ENCODE measurements at places on chromosomes 4 and X. TPM values are rescaled to one million over a fixed set of nuclear protein-coding genes. Genes with fewer than 3 reads are reported as not detected.

DNA sequence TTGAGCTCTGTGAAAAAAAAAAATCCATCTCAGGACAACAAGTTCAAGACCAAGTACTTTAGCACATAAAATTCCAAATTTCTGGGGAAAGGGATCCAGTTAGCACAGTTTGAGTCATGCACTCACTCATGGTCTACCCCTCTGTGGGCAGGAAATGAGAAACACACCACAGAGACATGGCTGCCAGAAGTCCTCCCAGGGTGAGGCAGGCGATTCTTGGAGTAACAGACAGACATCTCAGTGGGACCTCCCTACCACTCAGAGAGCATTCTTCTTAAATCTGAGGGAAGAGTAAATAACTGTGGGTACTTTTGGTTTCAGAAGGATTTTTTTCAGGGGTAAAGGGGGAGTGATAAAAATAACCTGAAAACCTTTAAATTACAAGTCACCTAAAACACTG lies 14.1 kb downstream of the CXCL1 start:
- DNase-seq: no peak

DNA sequence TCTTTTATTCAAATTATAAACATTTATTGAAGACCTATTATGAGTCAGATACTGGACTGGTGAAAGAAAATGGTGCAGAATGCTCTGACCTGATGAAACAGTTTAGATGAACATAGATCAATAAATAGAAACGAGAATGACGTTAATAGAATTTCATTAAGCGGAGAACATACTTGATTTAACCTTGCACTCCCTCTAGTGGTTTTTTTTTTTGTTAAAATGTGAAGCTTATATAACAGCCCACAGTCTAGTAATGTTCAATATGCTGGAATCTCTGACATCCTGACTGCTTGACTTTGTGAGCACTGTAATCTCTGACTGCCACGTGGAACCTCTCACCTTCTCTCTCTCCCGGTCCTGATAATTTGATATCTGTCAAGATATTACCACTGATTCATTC lies 32.3 kb downstream of the HDAC8 start:
- no peak for DNase-seq

- DNase-seq: no peak
Measured at GRCh38 chr4:15755321-15756155, 22.6 kb upstream of the CD38 start.

DNA sequence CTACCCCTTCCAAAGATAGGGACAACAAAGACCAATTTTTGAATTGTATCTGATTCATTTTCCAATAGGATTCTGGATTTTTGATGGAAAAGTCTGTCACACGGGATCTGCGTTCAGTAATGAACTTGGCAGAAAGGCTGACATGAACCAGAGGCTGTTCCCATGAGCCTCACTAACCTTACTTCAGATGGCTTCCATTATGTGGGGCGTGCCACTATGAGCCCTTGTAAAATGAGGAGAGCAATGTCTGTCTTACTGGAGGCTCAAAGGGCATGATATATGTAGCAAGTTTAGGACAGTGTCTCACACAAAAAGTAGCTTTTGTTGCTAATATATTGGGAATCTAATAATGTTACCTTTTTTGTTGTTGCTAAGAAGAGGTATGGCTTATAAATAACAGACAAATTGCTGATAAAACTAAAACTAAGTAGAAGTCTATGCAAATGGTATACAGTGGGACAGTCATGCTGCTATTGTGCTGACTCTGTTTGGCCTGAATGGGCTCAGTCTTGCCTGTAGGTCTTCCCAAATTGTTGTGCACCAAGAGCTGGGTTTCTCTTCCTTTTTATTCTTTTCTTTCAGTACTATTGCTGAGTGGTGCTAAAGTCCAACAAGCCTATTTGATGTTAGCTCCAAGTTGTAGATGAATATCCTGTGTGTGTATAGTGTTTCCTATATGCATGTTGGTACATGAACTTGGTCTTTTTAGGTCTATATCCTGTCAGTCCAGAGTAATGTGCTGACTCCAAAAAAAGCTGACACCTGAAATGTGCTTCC lies 132.1 kb downstream of the SPRY1 start:
- no peak for DNase-seq

Gene DUSP9
- 3.2 TPM for total RNA-seq

DNA sequence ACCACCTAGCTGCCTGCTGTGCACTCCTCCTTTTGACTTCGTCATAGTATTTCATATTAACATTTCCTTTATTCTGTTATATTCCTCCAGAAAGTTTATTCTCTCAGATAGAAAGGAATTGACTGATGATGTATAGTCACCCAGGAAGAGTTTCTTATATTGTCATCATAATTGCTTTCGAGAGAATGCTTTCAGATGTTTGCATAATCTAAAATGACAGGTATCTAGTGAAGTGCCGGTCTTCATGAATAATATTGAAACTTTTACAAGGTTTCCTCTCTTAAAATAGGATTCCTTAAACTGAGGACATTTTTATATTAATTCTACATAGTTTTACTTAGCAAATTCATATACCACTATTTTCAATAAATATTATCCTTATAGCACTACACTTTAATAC lies 10.1 kb downstream of the SEC24D start:
- no peak for DNase-seq

Gene MCUB
- total RNA-seq: 13.2 TPM

GRCh38 chr4:40546969-40547788 lies 82.5 kb downstream of the RBM47 start:
- DNase-seq: no peak

Gene SOD3
- 0.75 TPM for total RNA-seq

Gene FRMD7
- total RNA-seq: not detected

GRCh38 chrX:31508338-31508737 lies 436.5 kb upstream of the FTHL17 start:
- DNase-seq: no peak

Gene KIF4A
- total RNA-seq: 3.4 TPM

DNA sequence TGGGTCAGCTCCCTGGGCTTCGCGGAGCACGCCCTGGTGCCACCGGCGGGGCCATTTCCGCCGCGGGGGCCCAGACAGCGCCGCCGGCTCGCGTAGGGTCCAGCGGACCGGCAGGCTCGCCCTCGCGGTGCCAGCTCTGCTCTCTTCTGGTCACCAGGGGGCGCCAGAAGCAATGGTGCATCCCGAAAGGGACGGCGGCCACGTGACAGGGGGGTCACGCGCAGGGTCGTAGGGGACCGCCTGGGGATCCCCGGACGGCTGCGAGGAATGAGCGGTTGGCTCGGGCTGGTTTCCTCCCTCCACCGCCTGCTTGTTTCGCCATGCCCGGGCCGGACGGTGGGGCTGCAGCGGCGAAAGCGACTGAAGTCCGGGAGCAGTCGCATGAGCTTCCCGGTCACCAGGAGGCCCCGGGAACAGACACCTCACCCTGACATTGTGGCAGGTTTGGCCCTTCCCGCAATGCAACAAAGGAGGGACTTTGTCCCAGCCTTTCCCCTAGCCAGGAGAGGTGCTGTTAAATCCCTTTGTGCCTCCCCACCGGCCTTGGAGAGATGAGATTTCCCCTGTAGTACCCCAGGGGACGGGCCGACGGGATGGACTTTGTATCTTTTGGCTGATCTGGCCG lies 15.8 kb downstream of the ZCCHC12 start:
- no peak for DNase-seq

DNA sequence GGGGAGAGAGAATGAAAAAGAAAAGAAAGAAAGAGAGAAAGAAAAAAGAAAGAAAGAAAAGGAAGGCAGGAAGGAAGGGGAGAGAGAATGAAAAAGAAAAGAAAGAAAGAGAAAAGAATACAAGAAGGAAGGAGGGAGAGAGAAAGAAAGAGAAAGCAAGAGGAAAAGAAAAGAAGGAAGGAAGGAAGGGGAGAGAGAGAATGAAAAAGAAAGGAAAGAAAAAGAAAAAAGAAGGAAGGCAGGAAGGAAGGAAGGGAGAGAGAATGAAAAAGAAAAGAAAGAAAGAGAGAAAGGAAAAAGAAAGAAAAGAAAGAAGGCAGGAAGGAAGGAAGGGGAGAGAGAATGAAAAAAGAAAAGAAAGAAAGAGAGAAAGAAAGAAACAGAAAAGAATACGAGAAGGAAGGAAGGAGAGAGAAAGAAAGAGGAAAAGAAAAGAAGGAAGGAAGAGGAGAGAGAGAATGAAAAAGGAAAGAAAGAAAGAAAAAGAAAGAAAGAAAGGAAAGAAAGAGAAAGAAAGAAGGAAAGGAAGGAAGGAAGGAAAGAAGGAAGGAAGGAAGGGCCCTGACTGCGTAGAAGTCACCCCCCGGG lies 15.1 kb upstream of the P2RY8 start:
- no peak for DNase-seq

GRCh38 chr4:140952717-140953116 lies 180.6 kb downstream of the RNF150 start:
- no peak for DNase-seq

GRCh38 chr4:76614589-76614988 lies 179.6 kb downstream of the SHROOM3 start:
- no peak for DNase-seq

GRCh38 chr4:168562041-168562571 lies 65.3 kb downstream of the PALLD start:
- no peak for DNase-seq

GRCh38 chr4:2592572-2592971 lies 56.1 kb downstream of the FAM193A start:
- no peak for DNase-seq

GRCh38 chr4:46249106-46249505 lies 125.3 kb upstream of the GABRG1 start:
- no peak for DNase-seq

GRCh38 chr4:17098401-17098800 lies 200.0 kb upstream of the LDB2 start:
- no peak for DNase-seq

Gene C1GALT1C1
- 24.7 TPM for total RNA-seq

GRCh38 chrX:125628435-125628834 lies 308.8 kb downstream of the TEX13C start:
- DNase-seq: no peak

DNA sequence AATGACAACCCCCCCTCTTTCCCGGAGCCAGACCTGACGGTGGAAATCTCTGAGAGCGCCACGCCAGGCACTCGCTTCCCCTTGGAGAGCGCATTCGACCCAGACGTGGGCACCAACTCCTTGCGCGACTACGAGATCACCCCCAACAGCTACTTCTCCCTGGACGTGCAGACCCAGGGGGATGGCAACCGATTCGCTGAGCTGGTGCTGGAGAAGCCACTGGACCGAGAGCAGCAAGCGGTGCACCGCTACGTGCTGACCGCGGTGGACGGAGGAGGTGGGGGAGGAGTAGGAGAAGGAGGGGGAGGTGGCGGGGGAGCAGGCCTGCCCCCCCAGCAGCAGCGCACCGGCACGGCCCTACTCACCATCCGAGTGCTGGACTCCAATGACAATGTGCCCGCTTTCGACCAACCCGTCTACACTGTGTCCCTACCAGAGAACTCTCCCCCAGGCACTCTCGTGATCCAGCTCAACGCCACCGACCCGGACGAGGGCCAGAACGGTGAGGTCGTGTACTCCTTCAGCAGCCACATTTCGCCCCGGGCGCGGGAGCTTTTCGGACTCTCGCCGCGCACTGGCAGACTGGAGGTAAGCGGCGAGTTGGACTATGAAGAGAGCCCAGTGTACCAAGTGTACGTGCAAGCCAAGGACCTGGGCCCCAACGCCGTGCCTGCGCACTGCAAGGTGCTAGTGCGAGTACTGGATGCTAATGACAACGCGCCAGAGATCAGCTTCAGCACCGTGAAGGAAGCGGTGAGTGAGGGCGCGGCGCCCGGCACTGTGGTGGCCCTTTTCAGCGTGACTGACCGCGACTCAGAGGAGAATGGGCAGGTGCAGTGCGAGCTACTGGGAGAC lies 1.6 kb downstream of the PCDH10 start:
- no peak for DNase-seq

DNA sequence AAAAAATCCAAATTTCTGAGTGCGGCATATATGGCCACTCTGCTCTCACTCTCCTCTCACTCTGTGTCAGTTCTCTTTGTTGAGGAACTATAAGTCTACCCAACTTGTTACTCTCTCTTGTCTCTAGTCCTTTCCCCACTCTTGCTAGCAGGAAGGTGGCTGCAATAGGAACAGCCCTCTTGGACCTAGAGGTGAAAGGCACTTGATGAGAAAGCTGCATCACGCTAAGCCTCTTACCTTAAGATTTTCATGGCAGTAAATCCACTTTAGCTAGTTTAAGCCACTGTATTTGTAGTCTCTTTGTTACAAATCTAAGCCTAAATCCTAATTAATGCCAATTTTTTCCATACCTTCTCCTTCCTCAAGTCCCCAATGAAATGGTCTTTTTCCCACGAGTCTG lies 189.9 kb downstream of the NKX6-1 start:
- no peak for DNase-seq

GRCh38 chr4:93710101-93710846 lies 118.3 kb upstream of the ATOH1 start:
- no peak for DNase-seq

DNA sequence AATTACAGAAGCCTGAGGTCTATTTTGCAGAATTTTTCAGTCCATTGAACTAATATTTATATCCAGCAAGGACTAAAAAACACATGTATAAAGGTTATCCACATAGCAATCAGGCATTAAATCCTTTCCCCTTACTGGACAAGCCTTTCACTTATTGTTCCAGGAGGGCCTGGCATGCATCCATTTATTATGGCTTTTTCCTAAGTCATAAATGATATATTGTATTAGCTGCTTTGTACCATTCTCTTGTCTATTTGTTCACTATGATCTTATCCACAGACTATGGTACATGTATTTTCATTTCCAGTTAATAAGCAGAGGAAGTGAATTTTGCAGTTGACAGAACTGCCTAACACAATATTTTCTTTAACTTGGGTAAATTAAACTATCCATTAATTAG lies 105.4 kb upstream of the ANK2 start:
- DNase-seq: no peak

GRCh38 chr4:121829511-121829910 lies 5.8 kb upstream of the CCNA2 start:
- DNase-seq: no peak
